ENCODE measurements at places on chromosomes 12 and 14.
A peak's percentile ranks its signal among the peaks of the same experiment; 100 is the strongest.

DNA sequence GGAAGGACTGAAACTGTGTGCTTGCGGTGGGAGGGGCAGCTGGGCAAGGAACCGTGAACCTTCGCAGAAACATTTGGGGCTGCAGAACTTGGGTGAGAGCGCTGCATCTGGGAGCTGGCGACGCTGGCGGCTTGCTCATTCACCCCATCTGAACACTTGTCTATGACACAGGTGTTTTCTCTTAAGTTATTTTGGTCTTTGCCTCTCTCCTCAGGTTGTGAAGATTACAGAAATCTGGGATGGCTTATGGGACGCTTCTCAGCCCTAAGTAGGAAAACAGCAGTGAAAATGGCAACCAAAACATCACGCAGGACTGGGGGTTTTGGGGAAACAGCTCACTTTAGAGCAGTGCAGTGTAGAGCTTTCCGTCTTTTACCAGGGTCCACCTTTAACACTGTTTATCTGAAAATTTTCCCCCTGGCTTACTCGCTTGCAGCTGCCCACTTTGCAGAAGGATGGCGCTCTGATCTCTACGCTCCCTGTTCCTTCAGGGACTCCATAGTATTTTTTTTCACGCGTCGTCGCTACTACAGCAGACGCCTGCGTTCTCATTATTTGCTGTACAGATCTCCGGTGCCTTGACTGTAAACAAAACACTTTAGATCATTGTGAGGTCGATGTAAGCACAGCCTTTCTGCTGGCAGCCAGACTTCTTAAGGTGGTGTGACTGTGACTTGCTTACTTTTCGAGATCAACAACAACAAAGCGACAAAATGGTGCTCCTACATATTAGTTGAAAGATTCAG is 2.7 kb upstream of the CDKN1B start:
- peak; percentile 47 for DNase-seq

GRCh38 chr12:76288218-76288617 is 60.0 kb downstream of the BBS10 start:
- no peak for DNase-seq

DNA sequence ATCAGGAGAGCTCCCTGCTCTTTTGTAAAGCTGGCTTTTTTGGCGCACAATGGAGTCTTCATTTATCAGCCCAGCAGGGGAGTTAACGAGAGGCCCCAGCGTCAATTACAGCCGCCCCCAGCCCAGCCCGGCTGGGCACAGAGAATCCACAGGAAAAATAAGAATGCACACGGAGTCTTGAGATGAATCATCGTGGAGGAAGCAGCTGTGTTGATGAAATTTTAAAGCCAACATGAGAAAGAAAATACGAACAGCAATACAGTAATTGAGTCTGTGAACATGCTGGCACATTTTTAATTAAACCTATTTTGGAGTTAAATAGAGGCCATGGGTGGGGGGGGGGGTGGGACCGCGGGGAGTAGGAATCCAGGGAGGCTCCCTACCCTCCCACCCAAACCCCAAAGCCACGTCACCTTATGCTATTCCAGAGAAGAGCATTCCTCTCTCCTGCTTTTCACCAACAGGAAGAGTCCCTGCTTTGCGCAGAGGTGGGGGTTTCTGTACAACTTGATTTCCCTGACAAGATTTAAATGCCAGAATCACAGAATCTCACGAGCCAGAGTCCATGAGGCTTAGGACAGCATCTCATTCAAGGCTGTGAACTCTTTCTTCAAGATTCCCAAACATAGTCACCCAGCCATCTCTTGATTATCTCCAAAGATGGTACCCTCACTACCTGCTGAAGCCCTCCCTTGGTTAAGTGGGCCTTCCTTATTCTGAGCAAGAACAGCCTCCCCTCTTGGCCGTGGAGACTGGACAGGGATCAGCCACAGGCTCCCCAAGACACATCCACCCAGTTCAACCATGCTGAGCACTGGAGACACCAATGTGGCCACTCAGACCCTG is 50.3 kb downstream of the CCNK start:
- DNase-seq = no peak

DNA sequence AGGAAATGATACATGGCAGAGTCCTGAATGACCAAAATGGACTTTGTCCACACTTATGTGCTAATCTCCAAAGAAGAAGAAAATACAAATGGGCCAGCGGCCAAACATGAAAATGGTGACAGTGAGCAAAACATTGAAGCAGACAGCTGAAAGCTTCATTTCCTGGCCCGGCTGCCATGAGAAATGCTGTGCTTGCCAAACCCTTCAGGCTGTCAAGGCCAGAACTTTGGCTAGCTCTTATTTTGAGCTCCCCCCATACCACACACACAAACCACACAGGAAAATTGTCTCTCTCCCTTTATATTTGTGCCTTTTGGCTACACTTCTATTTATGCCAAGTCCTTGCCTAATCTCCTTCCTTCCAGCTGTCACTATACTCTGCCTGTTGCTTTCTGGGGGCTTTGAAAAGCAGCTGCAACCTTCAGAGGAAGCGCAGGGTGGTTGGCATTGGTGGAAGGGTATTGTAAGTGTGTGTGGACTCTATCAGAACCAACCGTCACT is 323.8 kb downstream of the RAD51B start:
- DNase-seq = no peak

DNA sequence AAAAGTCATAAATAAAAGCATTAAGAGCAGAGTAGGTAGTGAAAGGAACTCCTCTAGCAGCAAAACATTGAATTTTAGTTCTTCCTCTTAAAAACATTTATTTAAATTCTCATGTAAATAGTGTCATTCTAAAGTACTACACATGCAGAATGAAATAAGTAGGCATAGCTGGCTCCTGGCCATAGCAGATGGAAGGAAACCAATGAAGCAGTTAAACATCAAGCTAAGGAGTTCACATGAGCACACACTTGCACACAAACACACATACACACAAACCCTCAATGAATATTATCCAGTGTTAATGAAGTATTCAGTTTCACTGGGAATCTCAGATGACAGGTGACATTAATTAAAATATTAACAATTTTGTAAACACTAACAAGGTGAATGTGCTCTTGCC is 69.3 kb downstream of the SLC35F4 start:
- DNase-seq = no peak

DNA sequence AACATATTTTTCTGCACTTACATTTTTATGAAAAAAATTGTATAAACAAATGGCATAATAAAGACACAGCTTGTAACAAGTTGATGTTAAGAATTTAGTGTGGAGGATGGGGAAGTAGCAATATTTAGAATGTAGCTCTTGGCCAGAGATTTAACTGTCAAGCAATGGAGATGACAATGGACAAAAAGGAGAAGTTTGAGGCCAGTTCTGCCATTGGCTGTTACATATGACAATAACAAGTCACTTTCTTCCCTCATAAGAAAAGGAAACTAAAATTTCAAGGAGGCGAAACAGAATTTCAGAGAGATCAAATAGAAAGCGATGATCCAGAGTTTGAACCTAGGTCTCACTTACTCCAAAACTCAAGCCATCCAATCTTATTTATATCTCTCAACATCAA is 122.8 kb upstream of the CCDC175 start:
- no peak for DNase-seq

DNA sequence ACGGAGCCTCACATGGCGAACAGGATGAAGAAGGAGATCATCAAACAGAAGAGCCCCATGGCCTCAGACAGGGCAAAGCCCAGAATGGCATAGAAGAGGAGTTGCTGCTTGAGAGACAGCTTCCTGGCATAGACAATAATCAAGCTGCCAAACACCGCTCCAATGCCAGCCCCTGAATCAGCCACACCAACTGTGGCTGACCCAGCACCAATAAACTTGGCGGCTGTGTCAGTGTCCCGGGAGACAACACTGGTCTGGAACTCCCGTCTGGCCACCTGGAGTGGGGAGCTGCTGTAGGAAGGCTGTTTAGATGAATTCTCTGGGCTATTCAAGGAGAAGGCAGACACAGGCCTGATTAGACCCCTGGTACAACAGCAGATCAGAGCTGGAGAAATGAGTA is 100.1 kb downstream of the HEATR5A start:
- no peak for DNase-seq

DNA sequence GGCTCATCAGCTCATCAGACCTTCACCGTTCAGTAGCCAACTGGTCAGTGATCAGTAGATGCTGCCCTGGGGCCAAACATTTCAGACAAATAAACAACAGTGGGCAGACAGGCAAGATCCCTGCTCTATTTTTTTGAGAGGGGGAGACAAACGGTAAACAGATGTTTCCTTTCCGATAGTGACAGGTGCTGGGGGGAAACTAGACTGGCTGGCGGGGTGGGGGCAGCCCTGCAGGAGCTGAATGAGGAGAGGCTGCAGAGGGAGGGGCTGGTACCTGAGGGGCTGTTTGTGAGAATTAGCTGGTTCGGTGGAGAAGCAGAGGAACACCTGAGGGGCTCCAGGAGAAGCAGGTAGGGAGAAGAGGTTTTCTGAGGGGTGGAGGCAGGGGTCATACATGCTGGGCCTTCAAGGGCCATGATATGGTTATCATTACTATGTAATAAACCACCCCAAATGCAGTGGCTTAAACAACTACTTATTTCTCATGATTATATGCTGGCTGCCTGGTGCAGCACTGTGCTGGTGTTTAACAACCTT is 8.2 kb upstream of the GOLGA3 start:
- no peak for DNase-seq

All from NCI-H1436 treated with DMSO at 0.1 percent for 48 hours (cell line).